ENCODE measurements at places on chromosomes 11 and 22.

DNA sequence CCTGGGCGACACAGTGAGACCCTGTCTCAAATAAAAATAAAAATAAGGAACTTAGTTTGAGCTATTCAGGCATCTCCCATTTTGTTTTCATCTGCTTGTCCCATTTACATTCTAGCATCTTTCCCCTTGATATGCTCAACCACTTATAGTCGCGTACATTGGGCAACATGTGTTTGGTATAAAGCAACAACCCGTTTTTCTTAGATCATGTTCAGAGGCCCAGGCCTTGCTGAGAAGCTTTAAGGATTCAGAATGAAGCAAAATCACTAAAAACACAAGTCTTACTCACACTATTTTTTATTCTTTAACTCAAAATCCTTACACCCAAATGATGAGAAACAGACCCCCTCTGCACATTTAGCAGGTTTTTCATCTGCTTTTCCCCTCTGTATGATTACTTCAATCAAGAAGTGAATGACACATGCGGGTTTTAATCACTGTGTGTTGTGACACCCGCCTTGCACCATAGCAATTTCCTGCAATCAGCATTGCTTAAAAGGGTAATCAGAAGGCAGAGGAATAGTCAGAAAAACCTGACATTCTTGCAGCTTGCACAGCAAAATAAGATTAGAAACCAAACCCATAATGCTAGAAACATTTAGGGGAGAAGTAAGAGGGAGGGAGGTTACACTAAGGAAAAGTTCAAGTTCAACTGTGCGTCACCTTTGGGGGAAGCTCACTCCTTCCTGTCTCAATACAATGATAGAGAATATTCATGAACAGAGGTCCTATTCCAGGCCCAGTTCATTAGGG lies 25.9 kb downstream of the ALG9 start:
- no peak for DNase-seq

GRCh38 chr11:75845324-75845723 lies 30.3 kb downstream of the UVRAG start:
- no peak for DNase-seq

DNA sequence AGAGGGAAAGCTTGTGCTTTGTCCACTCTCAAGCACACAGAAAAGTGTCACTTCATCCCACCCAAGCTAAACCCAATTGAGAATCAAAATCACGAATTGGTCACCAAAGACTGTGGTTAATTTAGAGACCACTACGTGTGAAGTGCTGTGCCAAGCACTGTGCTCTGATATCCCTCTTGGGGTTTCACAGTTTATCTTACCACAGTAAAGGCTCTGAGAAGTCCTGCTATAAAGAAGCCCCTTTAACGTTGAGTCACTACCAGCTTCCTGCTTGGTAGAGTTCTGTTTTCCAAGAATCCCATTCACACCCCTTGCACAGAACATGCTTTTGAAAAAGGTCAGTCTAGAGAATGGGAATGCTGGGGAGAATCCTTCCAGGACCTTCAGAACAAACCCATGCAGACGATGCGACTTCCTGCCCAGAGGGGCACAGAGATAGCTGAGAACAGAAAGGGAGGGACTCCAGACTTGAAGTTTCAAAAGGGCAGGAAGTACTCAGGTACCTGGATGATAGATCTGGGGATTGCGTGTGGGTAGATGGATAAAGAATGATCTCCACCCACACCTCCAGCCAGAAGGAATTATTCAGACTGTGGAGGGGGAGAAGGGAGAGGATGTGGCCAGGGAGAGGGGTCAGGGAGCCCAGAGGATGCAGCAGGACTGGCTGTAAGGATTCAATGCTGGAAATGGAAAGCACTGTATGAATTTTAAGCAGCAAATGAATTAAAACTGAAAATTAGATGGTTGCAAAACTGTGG lies 18.1 kb upstream of the TSPAN18 start:
- no peak for DNase-seq

- no peak for DNase-seq
Observed at GRCh38 chr22:42915980-42916765, 59.1 kb upstream of the ARFGAP3 start.

- no peak for DNase-seq
Observed at GRCh38 chr11:89405629-89406028, 85.5 kb downstream of the NOX4 start.

DNA sequence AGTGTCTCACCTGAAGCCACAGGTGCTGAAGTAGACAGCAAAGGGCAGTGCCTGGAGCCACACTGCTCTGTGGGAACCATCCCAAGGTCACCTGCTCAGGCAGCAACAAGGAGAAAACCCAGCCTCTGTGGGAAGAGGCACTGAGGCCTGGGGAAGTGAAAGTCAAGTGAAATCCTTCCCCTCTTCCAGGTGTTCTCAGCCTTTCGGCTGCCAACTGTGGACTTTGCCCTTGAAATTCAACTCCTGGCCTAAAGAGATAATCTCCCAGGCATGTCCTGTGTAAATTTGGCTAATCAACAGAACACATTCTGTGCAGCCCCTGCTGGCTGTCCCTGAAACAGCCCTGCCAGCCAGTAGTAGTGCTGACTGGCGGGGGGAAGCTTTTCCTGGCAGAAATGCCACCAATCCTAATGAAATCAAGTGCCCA lies 112.1 kb downstream of the RPL27A start:
- DNase-seq = no peak

DNA sequence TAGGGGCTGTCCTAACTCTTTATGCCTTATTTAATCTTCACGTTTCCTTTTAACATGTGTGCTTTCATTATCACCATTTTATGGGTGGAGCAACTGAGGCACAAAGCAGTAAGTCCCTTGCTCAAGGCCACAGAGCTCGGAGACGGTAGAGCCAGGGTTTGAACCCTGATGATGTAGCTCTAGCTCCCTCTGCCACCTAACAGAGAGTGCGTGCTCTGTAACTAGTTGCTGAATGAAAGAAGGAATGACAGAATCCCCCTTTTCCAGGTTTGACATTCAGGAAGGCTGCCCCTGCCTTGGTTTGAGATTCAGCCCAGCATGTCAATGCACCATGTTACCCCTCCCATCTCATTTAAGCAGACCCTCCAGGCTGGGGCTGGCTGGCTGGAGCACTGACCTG lies 193.3 kb upstream of the NAV2 start:
- DNase-seq = no peak

Data from astrocyte of the cerebellum (primary cell).